ENCODE measurements at places on chromosomes 16 and 17. TPM values are rescaled to one million over a fixed set of nuclear protein-coding genes. Genes with fewer than 3 reads are reported as not detected.

DNA sequence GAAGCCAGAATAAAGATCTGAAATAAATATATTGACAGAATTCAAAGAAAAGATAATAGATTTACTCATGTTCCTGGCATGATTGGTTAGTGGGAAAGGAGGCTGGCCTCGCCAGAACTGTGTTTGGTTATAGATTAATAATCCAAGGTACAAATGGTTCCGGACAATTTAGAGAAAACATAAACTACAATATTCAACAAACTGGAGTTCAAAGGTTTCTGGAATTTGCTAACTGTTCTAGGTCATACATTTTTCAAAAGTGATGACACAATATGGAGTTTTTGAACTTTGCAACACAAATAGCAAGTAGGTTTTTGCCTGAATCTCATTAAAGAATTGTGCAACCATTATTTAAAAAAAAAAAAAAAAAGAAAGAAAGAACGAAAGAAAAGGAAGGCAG lies 251.7 kb upstream of the SALL1 start:
- no peak for DNase-seq

Gene RGS11
- total RNA-seq: 7.7 TPM

Gene ENPP7
- not detected for total RNA-seq

GRCh38 chr17:81991684-81992305 lies 14.4 kb downstream of the ASPSCR1 start:
- peak; percentile 90 for DNase-seq

- no peak for DNase-seq
Measured at GRCh38 chr17:80878876-80879722, 112.5 kb upstream of the CHMP6 start.

GRCh38 chr16:20309786-20310185 lies 17.5 kb downstream of the GP2 start:
- DNase-seq: no peak

Gene KRT39
- total RNA-seq: not detected

DNA sequence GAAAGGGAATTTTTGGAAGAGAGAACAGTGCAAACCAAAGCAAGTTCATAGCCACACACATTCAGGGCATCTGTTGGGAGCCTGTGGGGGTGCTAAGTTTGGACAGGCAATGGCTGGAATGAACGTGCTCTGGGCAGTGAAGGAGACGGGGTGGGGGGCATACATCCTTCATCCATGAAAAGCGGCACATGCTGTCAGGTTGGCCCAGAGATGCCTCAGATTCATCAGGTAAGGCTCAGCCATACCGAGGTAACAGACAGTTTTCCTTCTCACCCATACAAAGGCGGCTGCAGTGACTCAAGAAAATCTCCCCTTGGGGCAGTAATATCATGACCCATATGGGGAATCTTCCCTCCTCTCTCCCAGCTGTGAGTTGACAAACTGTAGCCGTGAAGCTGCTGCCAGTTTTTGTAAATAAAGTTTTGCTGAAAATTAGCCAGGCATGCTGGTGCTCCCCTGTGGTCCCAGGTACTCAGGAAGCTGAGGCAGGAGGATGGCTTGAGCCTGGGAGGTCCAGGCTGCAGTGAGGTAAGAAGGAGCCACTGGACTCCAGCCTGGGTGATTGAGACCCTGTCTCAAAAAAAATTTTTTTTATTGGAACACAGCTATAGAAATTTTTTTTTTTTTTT lies 9.2 kb upstream of the UBALD2 start:
- DNase-seq: no peak

Gene CYGB
- total RNA-seq: 18.9 TPM

DNA sequence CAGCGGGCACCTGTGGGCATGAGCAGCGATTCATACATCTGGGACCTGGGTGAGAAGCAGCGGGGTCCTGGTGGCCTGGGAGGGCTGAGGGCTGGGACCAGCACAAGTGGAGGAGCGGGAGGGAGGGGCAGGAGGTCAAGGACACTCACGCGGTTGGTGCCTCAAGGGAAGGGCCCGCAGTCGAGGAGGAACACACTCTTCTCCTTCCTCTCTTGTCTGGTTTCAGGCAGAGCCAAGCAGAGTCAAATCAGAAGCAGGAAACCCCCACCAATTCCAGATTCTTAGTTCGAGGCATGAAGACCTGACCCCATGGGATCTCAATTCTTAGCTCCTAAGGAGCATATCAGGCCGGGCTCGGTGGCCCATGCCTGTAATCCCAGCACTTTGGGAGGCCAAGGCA lies 15.7 kb downstream of the DNAI2 start:
- DNase-seq: no peak

DNA sequence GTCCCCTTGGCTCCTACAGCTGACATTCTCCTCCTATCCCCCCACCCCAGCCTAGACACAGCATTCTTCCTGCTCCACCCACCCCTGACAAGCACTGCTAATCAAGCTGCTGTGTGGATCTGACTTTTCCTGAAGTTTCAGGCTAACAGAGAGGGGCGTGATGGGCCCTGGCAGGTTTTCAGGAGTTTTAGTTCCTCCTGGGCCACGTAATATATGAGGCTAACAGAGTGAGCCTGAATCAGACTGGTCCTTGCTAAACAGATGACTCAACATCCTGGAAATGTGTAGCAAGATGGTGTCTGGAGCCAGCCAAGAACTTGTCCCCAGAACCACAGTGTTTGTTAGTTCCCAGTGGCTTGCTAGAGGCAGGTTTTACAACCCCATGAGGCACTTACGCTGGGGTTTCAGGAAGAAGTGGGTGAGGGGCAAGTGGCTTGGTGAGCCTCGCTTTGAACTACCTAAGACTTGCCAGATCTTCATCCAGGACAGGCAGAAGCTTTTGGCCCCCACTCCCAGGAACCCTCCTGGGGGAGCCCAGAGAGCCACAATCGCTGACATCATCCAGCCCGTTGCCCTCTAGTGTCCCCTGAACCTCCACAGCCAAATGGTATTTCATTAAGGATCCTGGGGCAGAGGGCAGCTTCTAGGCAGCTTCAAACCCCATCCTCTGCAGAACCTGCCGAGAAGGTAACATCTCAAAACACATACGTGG lies 15.9 kb downstream of the TMEM92 start:
- peak; percentile 77 for DNase-seq

DNA sequence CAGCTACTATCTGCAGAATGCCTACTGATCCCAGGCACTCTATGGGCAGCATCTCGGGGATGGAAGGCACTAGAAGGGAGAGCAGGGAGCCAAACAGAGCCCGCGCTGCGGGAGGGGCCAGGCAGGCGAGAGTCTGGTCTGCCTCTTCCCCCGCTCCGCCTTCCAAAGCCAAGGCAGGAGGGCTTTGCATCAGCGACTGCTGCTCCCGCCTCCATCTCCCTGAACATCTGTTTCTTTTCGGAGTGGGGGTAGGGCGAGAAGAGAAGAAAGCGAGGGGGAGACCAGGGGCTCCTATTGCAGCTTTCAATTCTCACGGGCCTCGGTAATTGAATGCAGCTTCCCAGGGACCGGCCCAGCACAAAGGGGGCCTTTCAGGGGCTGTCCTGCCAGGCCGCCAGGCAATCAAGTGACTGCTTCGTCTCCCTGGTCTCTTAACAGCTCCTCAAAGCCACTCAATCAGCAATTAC lies 31.4 kb upstream of the CDC42EP4 start:
- DNase-seq: peak; percentile 66

GRCh38 chr17:40697297-40697696 lies 6.3 kb downstream of the KRT24 start:
- no peak for DNase-seq

- DNase-seq: no peak
Measured at GRCh38 chr17:40034426-40035161, 19.4 kb downstream of the CSF3 start.

GRCh38 chr17:8441690-8442089 lies 6.0 kb downstream of the NDEL1 start:
- DNase-seq: no peak

DNA sequence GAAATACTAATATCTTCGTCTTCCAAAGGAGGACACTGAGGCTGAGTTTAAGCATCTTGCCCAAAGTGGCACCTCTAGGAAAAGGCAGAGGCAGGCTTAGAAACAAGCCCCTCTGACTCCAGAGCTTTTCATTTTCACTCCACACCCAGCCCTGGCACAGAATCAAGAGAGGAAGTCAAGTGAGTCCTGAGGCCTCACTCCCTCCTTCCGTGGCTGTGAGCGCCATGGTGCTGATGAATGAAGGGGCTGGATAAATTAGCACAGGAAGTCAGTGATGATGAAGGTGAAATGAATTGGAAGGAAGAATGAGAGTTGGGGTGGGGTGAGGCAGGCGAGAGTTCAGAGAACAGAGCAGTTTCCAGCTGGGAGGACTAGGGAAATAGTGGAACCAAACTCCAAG lies 179.3 kb downstream of the TMEM132E start:
- no peak for DNase-seq

Gene PRAC1
- not detected for total RNA-seq

DNA sequence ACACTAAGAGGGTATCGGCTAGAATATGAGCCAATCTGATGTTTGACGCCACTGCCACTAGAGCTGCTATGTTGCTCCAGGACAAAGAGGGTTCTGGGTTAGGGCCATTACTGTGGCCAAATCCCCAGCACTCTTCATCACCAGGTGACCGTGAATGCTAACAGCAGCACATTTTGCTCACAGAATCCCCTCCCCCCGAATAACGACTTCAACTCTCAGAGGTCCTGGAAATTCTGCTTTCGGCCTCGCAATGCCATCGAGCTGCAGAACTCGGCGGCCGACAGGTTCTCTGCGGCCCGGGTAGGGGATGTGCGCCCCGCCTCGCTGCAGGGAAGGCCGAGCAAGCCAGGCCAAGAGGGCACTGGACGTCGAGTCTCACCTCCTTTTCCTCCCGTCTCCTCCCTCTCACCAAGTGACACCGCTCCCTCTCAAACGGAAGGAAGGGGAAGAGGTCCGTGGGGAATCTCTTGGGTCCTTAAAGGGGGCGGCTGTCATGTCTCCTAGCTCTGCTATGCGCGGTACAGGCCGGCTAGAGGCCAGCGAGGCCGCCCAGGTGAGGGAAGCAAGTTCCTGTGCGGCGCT lies 31.9 kb downstream of the CDK5R1 start:
- no peak for DNase-seq

- no peak for DNase-seq
Measured at GRCh38 chr17:63918305-63918704, 334 bp downstream of the GH1 start.

GRCh38 chr17:47808830-47809480 lies 12.6 kb downstream of the OSBPL7 start:
- DNase-seq: peak; percentile 4

- no peak for DNase-seq
Measured at GRCh38 chr16:67697422-67698185, 21.5 kb downstream of the GFOD2 start.

GRCh38 chr17:64618848-64619247 lies 43.3 kb downstream of the SMURF2 start:
- no peak for DNase-seq

DNA sequence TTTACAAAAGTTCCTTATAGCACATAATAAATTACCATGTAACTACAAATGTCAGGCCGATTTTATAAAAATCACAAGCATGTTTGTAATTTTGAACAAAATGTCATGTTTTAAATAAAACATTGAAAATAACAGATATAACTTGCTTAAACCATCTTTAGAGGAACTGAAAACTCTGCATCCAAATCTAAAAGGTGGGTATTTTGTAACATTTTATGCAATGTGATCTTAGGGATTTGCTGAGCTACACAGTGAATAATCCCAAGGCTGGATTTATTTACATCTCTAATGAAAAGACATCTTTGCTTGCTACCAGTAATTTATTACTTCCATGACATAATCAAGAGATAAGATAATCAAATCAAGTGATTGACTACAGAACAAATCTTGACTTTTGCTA lies 47.5 kb downstream of the N4BP1 start:
- no peak for DNase-seq

- DNase-seq: no peak
Measured at GRCh38 chr16:64375391-64375980, 746.4 kb downstream of the CDH11 start.

Gene ZNF469
- total RNA-seq: 1.00 TPM

GRCh38 chr17:55420067-55420775 lies 1.4 kb downstream of the MMD start:
- DNase-seq: no peak

DNA sequence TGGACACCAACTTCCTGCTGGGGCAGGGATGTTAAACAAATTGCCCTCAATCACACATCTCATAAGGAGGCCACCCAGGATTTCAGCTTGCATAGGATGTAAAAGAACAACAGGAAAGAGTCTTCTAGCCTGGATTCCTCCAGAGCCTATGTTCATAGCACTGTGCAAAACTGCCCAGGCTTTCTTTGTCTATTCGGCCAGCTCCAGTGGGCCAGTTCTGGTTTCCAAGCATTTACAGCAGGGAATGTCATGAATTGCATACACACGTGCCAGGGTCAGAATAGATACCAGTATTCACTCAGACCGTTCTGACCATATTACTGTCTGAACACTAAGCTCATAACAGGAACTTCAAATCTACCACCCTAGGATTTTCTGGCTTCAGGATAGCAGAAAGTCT lies 273.2 kb downstream of the CDH8 start:
- no peak for DNase-seq

- DNase-seq: no peak
Measured at GRCh38 chr17:61139219-61139618, 260.4 kb upstream of the TBX2 start.

DNA sequence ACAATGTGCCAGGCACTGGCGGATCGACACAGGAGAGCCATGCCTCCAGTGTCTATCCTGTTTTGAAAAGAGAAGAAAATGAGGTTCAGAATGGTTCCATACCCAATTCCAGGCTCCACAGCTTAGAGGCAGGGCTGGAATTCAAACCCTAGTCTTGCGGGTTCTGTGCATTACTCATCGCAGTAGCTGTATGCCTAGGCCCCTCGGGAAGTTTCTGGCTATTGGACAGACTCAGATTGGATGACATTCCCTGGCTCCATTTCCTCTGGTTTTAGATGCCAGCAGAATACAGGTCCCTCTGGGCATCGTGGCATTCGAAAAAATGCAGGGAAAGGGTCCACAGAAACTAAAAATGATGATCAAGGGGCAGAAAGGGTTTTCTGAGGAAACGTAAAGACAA lies 184.7 kb downstream of the COPRS start:
- DNase-seq: no peak

Gene KRT31
- not detected for total RNA-seq

Gene ITGA2B
- 0.48 TPM for total RNA-seq

GRCh38 chr17:45293413-45294211 lies 23.2 kb downstream of the MAP3K14 start:
- peak; percentile 74 for DNase-seq

GRCh38 chr16:81376880-81377279 lies 62.1 kb downstream of the GAN start:
- no peak for DNase-seq

- peak; percentile 96 for DNase-seq
Measured at GRCh38 chr17:81871387-81872230, 472 bp upstream of the ARHGDIA start.

Gene HAS3
- total RNA-seq: 0.21 TPM

Gene BCL7C
- total RNA-seq: 28.7 TPM

- no peak for DNase-seq
Measured at GRCh38 chr17:40374821-40375498, 10.4 kb upstream of the GJD3 start.

Gene SMIM36
- total RNA-seq: not detected

Gene SMIM5
- 8.6 TPM for total RNA-seq

GRCh38 chr17:29566473-29567303 lies at the start of gene ABHD15:
Gene ABHD15, minus strand, starts transcription at chr17:29567037. Its CDS starts 71 bp downstream, at chr17:29566966.
- DNase-seq: peak; percentile 59
